Caki2 (cell line): ENCODE measurements at places on chromosomes 2 and 18. TPM values are rescaled to one million over a fixed set of nuclear protein-coding genes. Genes with fewer than 3 reads are reported as not detected.

The SP140L gene
- 2.9 and 5.6 TPM in 2 replicates for total RNA-seq

The MYO3B gene
- total RNA-seq: 0.07 TPM in 1 of 2 replicates, not detected in the other

The HES6 gene
- total RNA-seq: 17.9 and 23.9 TPM in 2 replicates

The ADRA2B gene
- total RNA-seq: 0.32 TPM in 1 of 2 replicates, not detected in the other

The PXDN gene
- total RNA-seq: 101 and 131 TPM in 2 replicates

The C2orf66 gene
- total RNA-seq: not detected in 2 replicates

The TRIB2 gene
- 0.81 TPM in 1 of 2 replicates, not detected in the other for total RNA-seq

The MC2R gene
- not detected in 2 replicates for total RNA-seq

The CNOT9 gene
- total RNA-seq: 46.7 and 69.8 TPM in 2 replicates

The ALS2 gene
- 18.0 and 19.0 TPM in 2 replicates for total RNA-seq

The TBC1D8 gene
- 37.2 and 49.8 TPM in 2 replicates for total RNA-seq

The TSPYL6 gene
- total RNA-seq: not detected in 2 replicates

The SLC8A1 gene
- 9.6 and 12.4 TPM in 2 replicates for total RNA-seq

The KLHL14 gene
- 1.6 and 2.2 TPM in 2 replicates for total RNA-seq

The STARD7 gene
- 118 and 156 TPM in 2 replicates for total RNA-seq

The GRHL1 gene
- total RNA-seq: 0.43 and 9.1 TPM in 2 replicates

The SERPINB2 gene
- total RNA-seq: not detected in 2 replicates

The PSTPIP2 gene
- not detected in 2 replicates for total RNA-seq

The REG1B gene
- not detected in 2 replicates for total RNA-seq

The DTNB gene
- 6.3 and 12.3 TPM in 2 replicates for total RNA-seq

The ANKAR gene
- total RNA-seq: 2.7 and 4.1 TPM in 2 replicates

The CROCC2 gene
- not detected in 2 replicates for total RNA-seq
